ENCODE measurements at places on chromosomes 2 and 18.
A peak's percentile ranks its signal among the peaks of the same experiment; 100 is the strongest.

DNA sequence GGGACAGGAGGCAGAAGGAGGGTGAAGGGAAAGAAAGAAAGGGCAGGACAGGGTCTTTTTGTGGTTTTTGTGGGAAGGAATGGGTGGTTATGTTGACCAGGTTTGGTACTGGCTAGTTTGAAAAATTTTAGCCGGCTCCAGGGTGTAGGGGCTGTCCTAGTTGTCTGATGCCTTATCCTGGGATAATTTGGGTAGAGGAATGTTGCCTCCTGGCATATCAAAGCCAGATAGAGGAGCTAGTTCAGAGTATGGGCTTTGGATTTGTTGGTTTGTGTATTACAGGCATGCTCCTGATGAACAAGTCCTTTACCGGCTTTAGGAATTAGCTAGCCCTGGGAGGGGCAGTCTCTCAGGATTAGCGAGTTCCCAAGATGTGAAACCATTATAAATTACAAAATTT is 101.1 kb upstream of the LHCGR start:
- no peak for DNase-seq

DNA sequence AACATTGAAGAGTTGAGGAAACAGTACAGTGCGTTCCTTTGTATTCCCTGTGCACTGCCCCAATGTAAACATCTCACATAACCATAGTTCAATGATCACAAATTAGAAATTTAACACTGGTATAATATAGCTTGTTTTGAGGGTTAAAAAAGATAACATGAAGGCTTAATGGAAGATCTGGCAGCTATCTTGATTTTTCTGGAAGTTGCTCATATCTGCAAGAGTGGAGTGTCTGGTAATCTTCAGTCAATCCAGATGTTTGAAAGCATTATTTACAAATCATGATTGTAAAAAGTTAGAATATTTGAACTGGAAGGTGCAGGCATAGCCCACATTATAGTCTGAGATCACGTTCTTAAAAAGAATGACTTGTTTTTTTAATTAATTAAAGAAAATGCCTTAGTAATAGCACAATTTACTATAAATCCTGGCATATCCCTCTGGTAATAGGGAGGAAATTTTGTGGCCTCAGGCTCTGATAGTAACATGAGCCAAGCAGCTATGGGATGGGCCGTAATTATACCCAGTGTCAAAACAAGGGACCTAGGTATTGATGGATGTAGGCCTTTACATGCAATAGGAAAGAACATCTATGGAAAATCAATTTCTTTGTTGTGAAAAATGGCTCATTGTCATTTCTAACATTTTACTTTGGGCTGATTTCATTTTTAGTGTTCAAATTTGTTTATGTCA is 418.0 kb downstream of the THSD7B start:
- DNase-seq, result no peak

DNA sequence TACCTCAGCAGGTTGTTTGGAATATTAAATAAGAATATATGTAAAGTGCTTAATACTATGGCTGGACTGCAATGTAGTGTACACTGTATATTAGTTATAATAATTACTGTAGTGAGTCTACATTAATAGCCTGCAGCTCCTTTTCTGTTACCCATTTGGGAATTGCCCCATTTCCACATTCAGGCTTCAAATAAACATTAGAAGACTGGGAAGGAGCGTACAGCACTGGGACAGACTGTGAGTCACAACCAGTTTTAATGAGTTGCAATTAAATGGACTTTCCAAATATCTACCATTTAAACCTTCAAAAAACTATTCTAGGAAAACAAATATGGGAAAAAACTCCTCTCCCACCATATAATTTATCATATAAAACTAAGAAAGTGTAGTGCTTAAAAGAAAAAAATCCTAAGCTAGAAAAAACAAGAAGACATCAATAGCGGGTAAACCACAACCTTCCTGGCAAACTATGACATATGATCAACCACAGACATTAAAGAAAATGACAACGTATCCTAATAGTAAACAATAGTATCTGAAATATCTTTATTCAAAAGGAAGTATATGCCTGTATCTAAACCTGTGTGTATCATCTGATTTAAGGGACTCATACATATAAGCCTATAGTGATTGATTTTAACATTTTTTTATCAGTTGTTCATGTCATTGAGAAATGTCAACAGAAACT is 86.1 kb downstream of the TRIP12 start:
- no peak for DNase-seq

GRCh38 chr2:195477248-195477995 is 179.6 kb upstream of the SLC39A10 start:
- DNase-seq, result no peak

DNA sequence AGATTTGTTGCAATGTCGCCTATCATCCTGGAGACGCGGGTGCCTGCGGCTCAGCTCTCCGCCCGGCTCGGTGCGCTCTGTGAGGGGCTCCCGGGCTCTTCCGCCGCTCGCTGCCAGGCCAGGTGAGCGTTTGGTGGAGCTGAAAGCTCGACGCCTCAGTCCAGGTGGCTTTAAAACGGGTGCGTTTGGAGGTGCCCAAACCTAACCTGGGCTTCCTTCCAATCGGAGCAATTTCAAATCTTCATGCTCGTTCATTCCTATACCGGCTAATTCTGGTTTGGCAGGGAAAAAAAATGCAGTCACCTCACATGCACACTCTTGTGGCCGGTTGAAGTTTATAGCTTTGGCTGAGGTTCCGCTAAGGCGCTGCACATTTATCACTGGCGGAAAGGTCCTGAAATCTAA is at the start of gene SLC16A14:
SLC16A14 (minus strand) TSS at position 274 of the 405 bp plus-strand sequence. CDS start 9,572 bp downstream, outside the sequence.
- peak; percentile 22 for DNase-seq

DNA sequence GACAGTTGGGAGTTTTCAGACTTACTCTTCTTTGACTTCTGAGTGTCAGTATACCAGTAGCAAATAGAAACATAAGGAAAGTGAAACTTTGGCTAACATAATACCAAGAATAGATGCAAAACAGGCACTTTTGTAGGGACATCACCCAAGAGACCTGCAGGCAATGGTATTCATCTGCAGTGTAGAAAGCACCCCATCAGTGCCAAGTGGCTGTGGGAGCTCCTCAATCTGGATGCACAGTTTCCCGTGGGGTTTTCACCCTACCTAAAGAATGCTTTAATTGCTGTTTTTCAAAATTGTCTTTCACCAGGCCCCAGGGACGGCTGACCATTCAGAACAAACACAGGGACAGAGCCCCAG is 96.6 kb upstream of the GPR45 start:
- DNase-seq, result no peak

- no peak for DNase-seq
These were observed 143.4 kb downstream of the EML6 start for GRCh38 chr2:54866868-54867267.

DNA sequence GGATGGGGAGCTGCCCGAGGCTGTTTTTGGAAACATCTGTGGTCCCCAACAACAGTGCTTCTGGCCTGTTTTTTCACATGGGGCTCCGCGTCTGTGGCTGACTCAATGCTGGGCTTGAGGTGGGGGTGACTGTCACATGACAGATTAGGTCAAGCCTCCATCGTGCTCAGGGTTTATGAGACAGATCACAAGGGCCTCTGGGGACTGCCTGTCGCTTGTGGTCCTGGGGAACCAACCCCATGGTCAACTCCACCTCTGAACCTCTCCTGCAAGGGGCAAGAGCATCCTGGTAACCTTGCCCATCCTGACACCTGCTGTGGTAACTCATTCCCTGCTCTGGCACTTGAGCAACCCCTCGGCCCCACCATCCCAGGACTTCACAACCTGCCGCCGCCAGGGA is 47.6 kb upstream of the SH3RF3 start:
- no peak for DNase-seq

- no peak for DNase-seq
These were observed 83.2 kb downstream of the DDX1 start for GRCh38 chr2:15674637-15675455.

- no peak for DNase-seq
These were observed 244.1 kb downstream of the SH3BP4 start for GRCh38 chr2:235195921-235196320.

GRCh38 chr2:70827388-70827787 is 7.0 kb upstream of the CLEC4F start:
- DNase-seq, result no peak

- DNase-seq, result no peak
These were observed 126.7 kb downstream of the ARHGAP15 start for GRCh38 chr2:143255899-143256298.

DNA sequence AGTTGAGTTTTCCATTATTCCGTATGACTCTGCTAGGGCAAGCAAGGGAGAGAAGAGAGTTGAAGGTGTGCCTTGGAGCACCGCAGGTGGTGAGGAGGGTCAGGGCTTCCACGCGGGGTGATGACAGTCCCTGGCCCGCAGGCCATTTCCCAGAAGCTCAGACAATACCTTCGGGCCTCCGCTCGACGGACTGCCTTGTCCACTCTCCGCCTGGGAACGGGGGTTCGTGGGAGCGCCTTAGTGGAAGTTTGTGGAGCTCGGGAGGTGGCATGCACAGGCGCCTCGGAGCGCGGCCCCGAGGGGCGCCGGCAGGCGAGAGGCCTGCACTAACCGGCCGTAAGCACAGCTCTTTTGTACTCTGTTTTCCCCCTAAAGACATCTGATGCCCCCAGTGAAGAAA is 69.8 kb downstream of the ARHGEF33 start:
- DNase-seq, result no peak
